ENCODE measurements at places on chromosomes 12 and 14.

GRCh38 chr12:122886851-122887818 lies 8.8 kb downstream of the VPS37B start:
- DNase-seq: no peak

DNA sequence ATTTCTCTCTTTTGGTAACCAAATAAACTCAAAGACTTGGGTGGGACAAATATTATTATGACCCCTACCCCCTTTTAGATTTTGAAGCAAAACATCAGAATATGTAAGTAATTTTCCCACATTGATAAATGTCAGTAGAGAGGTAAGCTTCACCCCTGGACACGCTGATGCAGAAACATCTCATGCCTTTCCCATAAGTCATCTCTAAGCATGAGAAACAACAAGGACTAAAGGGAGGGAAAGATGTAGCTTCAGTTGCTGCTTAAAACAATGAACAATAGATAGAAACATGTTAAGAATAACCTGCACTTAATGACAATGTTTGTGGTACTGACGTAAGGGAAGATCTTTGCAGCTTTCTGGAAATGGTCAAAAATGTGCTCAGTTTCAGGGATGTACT lies 56.3 kb upstream of the SLC8A3 start:
- DNase-seq: no peak

- no peak for DNase-seq
Observed at GRCh38 chr14:78946949-78947348, 776.8 kb downstream of the NRXN3 start.

DNA sequence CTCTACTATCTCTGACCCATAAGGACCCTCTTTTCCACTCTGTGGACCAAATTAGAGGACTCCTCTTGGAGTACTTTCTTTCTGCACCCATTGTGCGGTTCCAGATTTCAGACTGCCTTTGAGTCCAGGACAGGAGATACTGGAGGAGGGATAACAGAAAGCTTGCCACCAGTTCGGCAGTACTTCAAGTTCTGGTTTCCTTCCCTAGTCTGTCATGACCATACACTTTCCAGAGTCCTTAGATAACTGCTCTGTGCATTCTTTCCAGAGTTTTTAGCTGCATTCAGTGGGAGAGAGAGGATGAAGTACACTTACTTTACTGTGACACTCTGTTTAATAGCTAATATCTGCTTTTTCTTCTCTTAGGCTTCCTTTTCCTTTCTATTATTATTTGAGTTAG lies 54.8 kb upstream of the OSBPL8 start:
- no peak for DNase-seq

DNA sequence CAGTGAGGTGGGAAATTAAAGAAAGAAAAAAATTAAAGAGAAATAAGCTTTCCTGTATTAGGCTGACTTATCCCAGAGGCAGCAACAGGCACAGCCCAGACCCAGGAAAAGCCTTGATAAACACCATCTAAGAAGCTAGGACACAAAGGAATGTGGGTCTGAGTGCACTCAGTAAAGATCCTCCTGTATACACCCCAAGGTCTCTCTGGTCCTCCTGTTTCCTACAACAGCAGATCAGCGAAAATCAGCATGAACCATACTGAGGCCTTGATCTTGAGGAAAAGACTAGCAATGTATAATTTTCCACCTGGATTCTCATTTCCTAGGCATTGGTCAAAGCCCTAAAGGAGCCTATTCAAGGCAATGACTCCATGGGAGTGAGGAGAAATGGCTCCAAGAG lies 486.3 kb upstream of the CCDC196 start:
- DNase-seq: no peak

DNA sequence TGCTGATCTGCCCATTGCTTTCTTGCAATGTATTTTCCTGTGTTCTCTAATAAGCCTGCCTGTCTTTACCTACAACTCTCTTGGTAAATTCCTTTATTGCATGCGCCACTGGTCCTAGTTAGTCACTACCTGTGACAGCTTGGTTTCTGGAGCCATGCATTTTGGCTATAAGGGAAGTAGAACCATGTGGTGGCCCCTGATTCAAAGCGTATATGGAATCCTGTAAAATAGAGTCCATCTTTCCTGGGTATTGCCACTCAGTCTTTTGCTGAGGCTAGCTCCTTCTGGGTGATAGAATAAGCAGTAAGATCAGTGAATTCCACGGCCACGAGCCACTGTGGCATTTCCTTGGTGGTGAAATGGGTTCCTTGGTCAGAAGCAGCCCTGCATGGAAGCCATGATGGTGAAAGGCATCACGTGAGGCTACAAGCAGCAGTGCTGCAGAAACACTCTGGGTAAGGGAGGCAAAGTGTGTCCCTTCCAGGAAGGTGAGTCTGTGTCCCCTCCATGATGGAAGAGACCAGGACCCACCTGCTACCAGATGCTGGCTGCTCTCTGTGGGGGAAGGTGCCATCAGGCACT lies 19.6 kb downstream of the TNFAIP2 start:
- DNase-seq: no peak

- no peak for DNase-seq
Observed at GRCh38 chr12:83826112-83826511, 1086.5 kb downstream of the SLC6A15 start.

DNA sequence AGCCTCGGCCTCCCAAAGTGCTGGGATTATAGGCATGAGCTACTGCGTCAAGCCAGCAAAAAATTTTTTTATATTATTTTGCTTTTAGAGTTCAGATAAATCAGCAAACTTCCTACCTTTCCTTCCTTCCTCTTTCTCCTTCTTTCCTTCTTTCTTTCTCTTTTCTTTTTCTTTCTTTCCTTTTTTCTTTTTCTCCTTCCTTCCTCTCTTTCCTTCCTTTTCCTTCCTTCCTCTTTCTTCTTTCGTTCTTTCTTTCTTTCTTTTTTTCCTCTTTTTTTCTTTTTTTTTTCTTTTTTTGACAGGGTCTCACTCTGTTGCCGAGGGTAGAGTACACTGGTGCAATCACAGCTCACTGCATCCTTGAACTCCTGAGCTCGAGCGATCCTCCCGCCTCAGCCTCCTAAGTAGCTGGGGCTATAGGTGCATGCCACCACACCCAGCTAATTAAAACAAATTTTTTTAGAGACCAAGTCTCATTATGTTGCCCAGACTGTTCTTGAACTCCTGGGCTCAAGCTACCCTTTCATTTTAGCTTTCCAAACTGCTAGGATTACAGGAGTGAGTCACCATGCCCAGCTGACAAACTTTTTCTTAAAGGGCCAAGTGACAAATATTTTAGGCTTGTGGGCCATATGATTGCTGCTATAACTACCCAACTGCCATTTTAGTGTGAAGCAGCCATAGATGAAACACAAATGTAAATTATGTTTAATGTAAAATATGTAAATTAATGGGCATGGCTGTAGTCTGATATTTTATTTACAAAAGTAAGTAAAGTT lies 7.1 kb upstream of the WASHC4 start:
- no peak for DNase-seq

DNA sequence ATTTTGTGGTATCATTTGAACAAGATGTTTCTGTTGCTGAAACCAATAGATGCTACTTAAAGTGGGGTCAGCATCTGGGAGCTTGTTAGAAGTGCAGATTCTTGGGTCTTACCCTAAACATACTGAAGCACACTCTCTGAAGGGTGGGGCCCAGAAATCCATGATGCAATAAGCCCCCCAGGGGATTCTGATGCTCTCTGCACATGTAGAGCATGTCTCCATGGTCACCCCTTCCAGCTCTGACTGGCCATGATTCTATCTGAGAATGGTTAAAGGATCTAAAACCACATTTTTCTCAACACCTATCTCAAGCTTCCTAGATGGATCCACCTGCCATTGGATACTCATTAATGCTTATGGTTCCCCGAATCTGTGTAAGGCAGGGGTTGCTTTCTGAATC lies 20.4 kb downstream of the JDP2 start:
- no peak for DNase-seq

DNA sequence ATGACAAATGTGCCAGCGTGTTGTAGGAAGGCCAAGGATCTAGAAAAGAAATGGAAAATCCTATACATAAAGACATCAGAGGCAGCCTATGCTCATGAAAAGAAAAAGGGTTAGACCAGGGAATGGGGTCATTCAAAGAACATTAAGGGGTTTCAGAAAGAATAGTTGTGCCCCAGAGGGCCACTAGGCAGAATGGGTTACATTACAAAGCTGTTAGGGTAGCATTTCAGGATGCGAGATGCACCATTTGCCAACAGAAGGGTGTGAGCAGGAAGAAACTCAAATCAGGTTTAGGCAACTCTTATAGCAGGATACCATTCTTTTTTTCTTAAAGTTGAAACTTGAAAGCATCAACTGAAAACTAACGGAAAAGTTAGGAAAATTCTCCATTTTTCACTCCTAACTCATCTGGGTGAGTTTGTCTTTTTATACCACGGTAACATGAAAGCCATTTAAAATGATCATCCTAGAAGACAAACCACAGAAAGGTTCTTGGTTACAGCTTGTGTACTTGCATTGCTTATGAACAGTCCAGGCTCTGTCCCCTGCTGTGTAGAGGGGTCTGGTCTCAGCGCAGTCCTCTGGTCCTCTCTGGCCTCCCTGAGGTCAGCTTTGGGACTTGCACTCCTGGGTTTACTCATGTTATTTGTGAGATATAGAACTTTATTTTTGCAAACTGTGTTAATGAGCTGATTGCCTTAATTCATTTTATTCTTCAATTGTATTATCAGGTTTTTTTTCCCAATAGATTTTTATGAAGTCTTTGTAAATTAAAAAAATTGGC lies 209.1 kb downstream of the DACT1 start:
- no peak for DNase-seq

GRCh38 chr14:68409387-68409786 lies 383.5 kb downstream of the ZFP36L1 start:
- no peak for DNase-seq

DNA sequence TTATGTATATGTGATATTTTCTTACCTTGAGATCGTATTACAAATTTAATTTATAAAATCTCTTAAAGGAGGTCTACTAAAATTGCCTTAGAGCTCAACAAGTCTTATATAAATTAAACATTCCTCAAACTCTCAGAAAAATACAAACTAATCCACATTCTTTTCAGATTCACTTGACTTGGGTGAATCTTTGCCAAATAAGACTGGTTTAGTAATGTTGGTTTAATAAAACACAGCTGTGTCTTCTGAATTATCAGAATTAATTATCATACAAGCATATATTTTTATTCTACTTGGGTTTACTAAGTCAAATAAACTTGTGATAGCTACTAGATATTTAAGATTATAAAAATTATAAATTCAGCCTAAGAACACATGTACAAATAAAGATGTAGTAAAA lies 13.3 kb downstream of the GLIPR1L2 start:
- no peak for DNase-seq

DNA sequence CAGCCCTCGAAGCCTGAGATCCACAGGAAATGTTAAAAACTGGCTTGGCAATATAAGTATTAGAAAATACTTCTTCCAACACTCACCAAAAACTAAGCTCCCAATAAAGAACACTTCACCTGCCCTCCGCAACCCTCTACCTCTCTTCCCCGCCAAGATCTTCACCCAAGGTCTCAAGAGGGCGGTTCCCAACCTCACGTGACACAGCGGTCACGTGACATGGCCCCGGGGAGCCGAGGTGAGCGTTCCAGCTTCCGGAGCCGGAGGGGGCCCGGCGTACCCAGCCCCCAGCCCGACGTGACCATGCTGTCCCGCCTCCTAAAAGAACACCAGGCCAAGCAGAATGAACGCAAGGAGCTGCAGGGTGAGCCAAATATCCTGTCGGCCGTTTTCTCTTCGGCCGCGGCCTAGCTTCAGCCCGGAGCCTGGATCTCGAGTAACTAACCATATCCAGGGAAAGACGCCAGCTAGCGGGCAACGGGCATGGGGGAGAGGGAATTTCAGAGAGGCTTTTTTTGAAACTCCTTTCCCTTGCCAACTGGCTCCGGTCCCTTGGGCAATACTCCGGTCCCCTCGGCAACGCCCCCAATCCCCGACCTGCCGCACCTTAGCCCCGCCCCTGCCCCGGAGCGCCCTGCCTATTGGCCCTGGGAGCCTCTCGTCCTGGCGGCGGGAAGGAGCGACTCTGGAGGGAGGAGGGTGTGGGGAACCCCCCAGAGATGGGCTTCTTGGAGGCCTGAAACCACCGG lies at the start of gene BLOC1S1:
Gene BLOC1S1, plus strand, starts transcription at position 214 of the 749 bp plus-strand sequence. Its CDS starts 6 bp downstream, at position 220.
- DNase-seq: peak; percentile 77

DNA sequence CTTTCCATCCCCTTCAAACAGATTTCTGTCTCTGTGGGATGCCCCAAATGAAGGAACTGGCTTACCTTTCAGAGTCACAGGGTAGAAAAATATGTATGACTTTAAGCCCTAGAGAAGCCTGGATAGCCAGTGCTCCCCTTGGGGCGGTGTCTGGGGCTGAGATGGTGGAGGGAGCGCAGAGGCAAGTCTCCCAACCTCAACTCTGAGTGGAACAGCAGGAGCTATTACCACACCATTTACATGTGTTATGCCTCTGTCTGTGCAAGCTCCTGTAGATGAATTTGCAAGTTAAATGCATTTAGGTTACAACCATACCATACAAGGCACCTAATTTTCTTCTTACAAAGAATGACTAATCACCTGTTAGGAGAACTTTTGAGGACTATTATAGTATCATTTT lies 50.4 kb upstream of the CLMN start:
- no peak for DNase-seq

DNA sequence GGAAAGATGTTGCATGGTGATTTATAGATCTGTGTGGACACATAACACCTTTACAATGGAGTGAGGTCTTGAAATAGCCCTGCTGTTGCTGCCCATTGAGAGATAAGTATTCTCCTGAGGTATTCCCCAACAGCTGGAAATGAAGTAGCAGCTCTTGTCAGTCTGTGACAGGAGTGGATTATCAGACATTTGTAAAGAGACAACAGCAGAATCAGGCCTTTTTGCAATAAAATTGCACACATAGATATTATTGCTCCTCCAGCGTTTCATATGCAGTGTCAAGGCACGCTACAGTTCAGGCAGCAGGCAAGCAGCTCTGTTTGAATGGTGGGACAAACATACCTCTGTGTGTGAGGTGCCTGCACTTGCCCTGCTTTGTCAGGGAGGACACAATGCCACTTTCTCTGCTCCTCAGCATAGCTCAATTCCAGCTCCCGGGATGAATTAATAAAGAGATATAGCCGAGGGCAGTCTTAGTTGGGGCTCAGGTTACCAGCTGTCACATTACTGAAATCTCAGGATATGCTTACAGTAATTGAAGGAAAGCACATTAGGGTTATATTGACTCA lies 49.4 kb downstream of the BICD1 start:
- DNase-seq: no peak

- DNase-seq: no peak
Observed at GRCh38 chr12:110093631-110094311, 30.4 kb upstream of the IFT81 start.

- no peak for DNase-seq
Observed at GRCh38 chr12:89750389-89751351, 42.0 kb upstream of the ATP2B1 start.

DNA sequence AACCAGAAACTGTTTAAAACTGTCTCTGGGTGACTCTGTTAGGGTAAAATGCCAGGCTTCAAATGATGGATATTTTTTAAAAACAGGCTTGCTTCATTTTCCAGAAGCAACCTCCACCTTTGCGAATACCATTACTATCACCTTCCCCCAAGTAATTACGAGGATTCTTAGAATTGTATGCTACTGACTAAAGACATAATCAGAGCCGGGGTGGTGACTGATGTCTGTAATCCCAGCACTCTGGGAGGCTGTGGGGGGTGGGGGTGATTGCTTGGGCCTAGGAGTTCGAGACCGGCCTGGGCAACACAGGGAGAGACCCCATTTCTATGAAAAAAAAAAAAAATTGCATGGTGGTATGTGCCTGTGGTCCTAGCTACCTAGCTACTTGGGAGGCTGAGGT lies 38.3 kb downstream of the FGD6 start:
- DNase-seq: no peak

GRCh38 chr14:23164250-23164649 lies 19.2 kb downstream of the SLC7A8 start:
- DNase-seq: no peak

All from NCI-H1417 treated with DMSO at 0.1 percent for 48 hours (cell line).